Fibroblast of pulmonary artery (primary cell): ENCODE measurements at places on chromosomes 4 and X.

DNA sequence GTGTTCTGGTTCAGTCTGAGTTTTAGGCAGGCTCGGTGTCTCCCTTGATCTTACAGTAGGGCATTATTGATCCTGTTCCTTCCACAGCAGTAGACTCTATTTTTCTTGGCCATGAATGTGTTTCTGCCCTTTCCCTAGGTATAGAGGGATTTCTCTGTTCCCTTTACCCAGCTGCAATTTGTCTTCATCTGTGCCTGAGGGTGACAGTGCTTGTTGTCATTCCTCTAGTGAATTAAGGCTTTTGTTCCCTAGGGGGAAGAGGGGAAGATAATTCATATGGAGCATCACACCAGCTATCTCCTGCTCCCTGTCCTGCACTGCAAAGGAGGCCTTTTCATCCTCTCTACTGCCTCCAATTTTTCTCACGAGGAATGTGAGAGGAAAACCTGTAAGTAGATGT, 39.7 kb upstream of the CXorf51A start:
- DNase-seq = no peak

- peak; percentile 48 for DNase-seq
These were observed 222.7 kb downstream of the COL25A1 start for GRCh38 chr4:109079731-109080130.

DNA sequence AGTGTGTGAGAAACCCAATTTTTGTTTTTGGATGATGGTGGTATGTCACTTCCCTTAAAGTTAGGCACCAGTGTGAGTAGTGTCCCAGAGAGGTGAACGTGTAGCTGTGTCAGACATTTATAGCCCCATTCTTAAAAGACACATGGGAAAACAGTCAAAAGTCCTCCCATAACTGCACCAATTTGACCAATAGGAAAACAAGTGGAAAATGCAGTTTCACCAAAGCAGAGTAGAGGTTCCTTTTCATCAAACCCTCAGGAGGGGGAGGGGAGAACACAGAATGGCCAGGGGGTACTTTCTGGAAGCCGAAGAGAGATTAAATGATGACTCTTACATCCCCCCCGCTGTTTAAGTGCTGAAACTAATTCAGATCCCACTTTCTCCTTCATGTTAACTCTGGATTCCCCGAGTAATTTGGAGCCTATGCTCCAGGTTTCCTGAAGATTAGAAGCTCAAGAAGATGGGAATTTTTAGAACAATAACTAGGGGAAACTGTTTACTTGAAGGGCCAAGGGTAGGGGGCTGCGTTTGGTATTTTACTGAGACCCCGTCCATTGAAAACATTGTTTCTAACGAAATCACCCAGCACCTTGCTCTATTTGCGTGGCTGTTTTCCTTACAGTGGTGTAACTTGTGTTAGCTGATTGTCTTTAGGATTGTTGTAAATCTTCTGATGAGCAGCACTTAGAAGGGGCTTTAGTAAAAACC, 2.1 kb upstream of the LEF1 start:
- DNase-seq = no peak

- DNase-seq = no peak
These were observed 19.0 kb upstream of the MAML3 start for GRCh38 chr4:140172960-140173359.

GRCh38 chrX:155864655-155865054, 16.5 kb upstream of the VAMP7 start:
- DNase-seq = peak; percentile 17

DNA sequence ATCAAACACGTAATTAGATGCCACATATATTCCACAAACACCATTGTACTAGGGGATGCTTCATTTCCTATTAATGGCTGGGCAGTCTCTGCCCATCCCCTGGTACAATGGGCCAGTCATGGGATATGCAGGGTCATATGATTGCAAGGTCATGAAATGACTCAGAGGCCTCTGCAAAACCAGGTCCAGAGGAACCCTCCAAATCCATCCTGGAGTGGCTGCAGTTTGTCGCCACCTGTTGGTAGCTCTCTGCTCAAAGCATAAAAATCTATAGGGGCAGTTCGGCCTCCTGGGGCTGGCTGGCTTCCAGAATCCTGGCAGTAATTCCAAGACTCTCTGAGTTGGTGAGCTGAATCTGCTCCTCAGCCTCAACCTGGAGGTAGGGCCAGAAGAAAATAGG, 22.9 kb upstream of the PUDP start:
- peak; percentile 27 for DNase-seq

DNA sequence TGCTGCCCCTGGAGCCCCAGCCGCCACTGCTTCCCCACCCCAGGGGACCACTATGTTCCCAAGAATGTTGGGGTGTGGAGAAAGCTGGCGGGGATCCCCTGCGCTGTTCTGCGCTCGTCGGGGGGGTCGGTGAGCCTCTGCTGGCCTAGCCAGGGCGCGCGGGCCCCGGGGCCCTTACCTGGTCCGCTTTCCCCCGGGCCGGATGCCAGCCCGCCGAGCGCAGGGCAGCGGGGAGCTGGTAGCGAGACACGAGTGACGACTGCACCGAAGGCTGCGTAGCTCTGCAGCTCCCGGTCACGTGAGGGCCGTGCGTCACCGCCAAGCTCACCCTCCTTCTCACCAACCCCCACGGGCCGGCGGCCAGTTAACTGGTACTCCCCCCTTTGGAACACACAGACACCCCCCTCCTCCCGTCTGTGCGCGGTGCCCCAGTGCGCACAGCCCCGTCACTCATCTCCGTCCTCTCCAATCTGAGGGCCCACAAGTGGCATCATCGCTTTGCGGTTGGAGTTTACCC, at the start of gene BEX1:
Gene BEX1, minus strand, starts transcription at position 254 of the 517 bp plus-strand sequence. CDS start 897 bp downstream, outside the sequence.
- peak; percentile 65 for DNase-seq

DNA sequence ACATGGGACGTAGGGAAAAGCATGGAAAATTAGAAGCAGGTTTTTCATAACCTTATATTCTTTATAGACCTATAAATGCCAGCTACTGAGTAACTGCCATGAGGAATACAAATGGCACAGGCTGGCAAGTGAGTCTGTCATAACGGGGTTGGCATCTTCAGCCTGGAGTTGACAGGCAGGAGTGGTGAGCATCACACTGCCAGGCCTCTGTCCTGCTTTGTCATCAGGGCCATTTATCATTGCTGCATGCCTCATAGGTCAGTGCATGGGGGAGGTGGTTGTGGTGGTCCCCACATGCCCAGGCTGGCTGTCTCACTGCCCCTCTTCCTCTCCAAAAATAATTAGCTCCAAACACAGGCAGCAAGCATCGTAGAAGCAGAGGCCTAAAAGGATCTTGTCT, 72.5 kb downstream of the LNX1 start:
- no peak for DNase-seq

DNA sequence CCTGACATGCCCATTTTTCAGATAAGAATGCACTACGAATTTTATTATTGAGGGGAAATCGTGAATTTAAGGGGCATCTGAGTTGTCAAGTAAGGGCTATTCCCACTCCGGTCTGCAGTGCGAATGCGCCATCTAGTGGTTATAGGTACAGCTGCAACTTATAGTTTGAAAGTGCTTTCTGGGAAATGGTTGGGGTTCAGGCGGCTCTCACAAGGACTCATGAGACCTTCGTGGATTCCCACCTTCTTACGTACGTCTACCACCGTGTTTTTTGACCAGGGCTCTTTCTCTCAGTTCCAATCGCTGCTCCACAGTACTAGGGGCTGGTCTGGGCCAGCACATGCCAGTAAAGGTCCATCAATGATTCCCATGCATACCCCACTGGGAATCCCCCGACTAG, 12.3 kb downstream of the MSL3 start:
- peak; percentile 70 for DNase-seq

DNA sequence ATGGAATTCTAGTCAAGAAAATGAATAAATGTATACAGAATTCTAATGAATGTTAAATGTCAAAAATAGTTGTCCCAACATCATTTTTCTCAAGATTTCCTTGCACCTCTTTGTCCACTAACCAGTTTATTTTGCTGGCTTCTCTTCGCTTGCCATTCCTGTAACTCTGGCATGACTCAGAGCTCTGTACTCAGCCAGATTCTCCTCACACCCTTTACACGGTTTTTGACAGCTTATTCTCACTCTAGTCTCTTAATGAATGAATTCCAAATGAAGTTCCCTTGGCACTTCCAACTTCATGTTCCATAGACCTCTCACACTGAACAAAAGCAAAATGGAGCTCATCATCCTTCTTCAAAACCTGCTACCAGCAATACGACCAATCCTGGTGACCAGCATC, 419.3 kb upstream of the SLIT2 start:
- DNase-seq = no peak

- no peak for DNase-seq
These were observed 58.0 kb downstream of the TAB3 start for GRCh38 chrX:30831082-30831481.

DNA sequence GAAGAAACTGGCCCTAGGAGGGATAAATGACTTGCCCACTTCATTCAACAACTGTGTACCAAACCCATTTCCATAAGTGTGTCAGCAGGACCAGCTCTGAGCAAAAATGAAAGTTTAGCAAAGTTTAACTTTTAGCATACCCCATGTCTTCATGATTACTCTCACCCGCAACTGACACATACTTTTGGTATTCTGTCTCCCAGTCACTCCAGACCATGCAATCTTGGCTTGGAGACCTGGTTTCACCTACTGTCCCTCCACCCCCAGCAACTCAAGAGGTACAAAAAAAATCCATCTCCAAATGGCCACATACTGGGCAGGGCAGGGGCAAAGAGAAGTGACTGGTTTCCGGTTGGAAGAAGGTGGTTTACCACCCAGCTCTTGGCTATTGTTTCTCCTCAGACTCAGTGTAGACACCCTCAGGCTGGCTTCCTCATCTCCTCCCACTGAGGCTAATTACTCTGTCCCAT, 79.8 kb downstream of the RLIM start:
- DNase-seq = no peak

- no peak for DNase-seq
These were observed 30.5 kb upstream of the DKK2 start for GRCh38 chr4:107066621-107067020.

- no peak for DNase-seq
These were observed 2.8 kb upstream of the AMTN start for GRCh38 chr4:70515367-70516250.

DNA sequence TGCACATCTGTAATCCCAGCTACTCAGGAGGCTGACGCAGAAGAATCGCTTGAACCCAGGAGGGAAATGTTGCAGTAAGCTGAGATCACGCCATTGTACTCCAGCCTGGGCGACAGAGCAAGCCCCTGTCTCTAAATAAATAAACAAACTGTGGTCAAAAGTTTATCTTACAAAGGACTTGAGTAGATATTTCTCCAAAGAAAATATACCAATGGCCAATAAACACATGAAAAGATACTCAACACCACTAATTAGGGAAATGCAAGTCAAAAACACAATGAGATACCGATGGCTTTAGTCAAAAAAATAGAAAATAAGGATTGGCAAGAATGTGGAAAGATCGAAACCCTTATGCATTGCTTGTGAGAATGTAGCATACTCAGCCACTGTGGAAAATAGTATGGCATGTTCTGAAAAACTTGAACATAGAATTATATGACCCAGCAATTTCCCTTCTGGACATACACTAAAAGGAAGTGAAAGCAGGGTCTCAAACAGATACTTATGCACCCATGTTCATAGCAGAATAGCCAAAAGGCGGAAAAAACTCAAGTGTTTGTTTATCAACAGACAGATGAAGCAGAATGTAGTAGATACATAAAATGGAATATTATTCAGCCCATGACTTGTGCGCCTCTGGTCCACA, 2.0 kb upstream of the CFAP97 start:
- DNase-seq = no peak

- DNase-seq = no peak
These were observed 1.6 kb downstream of the UGT2B10 start for GRCh38 chr4:68817386-68817785.

DNA sequence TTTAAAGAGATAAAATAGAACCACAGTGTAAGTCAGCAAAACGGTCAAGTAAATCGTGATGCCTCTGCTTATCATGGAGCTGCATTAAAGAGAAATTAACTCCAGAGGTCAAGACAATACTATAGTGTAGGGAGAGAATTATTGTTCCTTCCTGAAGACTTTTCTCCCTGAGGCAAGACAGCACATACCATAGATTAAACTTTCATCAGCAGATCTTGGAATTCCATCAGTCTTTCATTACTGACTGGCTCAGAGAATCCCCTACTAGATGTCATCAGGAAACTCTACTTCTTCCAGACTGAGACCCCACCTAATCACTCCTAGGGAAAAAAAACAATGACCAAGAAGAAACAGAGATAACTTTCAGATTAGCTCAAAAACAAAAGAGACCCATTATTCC, 131.3 kb downstream of the NSUN7 start:
- no peak for DNase-seq

DNA sequence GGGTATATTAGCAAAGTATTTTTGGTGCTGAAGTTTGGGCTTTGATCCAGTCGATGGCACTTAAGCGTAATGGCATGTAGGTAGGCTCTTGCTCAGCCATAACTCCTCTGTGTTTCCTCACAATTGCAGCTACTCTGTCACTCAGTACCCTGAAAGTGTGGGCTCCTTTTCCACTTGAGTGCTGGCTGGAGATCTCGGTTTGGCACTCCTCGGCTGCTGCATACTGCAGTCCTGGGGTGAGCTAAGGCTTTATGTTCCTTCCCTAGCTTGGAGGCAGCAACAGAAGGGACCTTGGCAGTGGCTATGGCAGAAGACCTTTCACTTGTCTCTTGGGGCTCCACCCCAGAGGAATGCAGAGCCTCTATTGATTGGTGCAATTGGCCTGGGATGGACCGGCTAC, 106.7 kb upstream of the GRXCR1 start:
- DNase-seq = no peak

DNA sequence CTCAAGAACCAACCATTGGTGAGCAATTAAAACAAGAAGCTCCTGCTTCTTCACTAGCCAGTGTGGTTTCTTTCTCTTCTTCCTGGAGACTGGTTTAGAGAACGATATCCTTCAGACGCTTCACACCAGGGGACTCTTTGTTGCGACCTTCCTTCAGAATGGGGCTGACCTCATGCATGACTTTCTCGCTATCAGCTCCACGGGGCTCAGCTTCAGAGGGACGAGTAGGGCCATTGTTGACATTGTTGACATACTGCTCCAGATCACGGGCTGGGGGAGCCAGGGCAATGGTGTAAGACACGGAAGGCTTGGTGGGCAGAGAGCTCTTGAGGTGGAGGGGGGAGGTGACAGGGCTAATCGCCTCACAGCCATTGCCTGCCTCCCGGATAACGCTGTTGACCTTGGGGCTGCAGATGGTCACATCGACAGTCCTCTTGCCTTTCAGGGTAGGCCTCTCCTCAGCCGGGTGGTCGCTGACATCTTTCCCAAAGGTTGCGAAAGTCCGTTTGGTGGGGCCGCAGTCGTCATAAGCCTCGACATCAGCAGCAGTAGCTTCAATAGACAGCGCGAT, 113.8 kb downstream of the PCDH19 start:
- DNase-seq = no peak

GRCh38 chr4:186808630-186809018, 85.0 kb upstream of the FAT1 start:
- peak; percentile 73 for DNase-seq

GRCh38 chrX:148940411-148940996, 440.1 kb downstream of the AFF2 start:
- DNase-seq = peak; percentile 65

DNA sequence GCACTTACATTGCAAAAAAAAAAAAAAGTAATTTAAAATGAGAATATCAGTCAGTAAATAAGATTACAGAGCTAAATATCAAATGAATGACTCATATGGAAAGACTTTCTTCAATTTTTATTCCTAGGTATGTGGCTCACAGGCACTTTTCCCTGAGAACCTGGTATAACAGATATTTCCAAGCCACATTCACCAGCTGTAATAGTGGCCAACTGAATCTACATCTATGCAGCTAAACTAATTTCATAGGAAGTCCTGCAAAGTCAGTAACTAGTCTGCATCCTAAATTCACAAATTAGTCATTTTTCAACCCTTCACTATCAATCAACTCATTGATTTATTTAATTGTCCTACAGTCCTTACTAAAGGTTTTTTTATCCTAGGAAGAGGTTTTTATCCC, 5.6 kb downstream of the PDE5A start:
- DNase-seq = peak; percentile 30

GRCh38 chr4:10671799-10672198, 12.8 kb downstream of the CLNK start:
- no peak for DNase-seq
